Activated CD4-positive, alpha-beta T cell treated with anti-CD3 and anti-CD28 coated beads for 48 hours (primary cell): ENCODE measurements at places on chromosomes 6 and 20.

- no peak for DNase-seq
Measured at GRCh38 chr20:39849664-39850063, 839.4 kb downstream of the MAFB start.

GRCh38 chr20:59600472-59600871 lies 3.9 kb upstream of the PHACTR3 start:
- no peak for DNase-seq

GRCh38 chr6:150143516-150144293 lies 861 bp downstream of the PPP1R14C start:
- DNase-seq: no peak

GRCh38 chr20:51275181-51275580 lies 252.3 kb upstream of the KCNG1 start:
- no peak for DNase-seq

GRCh38 chr6:52077180-52077884 lies 10.1 kb downstream of the PKHD1 start:
- no peak for DNase-seq

GRCh38 chr20:57614490-57615444 lies 5.5 kb downstream of the ZBP1 start:
- no peak for DNase-seq

- DNase-seq: no peak
Measured at GRCh38 chr6:34865107-34865506, 22.7 kb downstream of the TAF11 start.

DNA sequence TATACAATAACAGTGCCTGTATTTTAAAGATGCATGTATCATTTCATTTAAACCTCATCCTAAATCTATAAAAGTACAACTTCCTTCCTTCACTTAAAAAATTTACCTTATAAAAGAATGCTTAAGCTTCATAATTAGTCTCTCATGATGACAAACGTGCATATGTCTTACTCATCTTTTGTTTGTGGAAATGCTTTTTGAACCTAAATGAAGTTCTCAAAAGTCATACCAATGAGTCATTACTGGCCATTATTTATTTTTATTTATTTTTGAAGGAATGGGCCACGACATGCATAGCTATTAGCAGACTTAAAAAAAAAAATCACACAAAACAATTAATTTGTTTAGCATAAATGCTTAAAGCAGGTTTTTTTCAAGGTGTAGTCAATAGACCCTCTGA lies 3.7 kb downstream of the TFB1M start:
- DNase-seq: no peak

GRCh38 chr20:45965169-45966002 lies 6.6 kb downstream of the ZNF335 start:
- no peak for DNase-seq

DNA sequence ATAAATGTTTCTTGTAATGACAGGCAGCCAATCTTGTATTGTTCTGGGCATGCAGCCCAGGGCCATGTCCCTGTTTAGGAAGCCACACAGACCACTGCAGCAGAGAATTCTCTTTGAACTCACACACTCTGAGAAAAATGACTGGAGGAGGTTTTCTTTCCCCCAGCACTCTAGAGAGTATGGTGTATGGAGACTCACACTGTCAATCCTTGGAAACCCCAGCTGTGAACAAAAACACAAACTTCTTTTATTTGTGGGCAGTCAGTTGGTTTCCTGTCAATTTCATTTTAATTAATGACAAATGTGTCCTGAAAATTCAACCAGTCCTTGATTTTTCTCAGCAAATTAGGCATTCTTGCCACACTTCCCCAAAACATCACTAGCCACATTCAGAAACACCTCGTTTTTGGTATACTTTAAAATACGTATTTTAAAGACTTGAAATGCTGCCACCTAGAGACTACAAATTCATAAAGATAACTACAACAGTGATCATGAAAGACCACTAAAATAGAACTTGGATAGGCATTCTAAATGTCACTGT lies 52.9 kb upstream of the UFL1 start:
- no peak for DNase-seq

- DNase-seq: no peak
Measured at GRCh38 chr20:54306985-54307710, 99.3 kb downstream of the PFDN4 start.

DNA sequence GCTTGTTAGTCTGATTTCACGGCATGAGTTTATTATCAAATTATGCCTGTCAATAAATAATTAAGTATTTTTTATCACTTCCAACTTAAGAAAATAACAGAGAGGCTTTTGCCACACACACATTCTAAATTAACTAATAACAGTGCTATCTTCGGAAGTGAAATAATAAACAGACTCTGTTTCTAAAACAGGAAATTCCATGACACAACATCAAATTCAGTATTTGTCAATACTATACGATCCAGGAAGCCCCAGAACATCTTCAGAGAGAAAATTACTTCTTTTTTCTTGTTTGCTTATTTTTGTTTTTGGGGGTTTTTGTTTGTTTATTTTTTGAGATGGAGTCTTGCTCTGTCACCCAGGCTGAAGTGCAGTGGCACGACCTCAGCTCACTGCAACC lies 150.7 kb upstream of the PRDM1 start:
- no peak for DNase-seq

GRCh38 chr6:34585512-34586061 lies 29.5 kb upstream of the SPDEF start:
- DNase-seq: no peak

DNA sequence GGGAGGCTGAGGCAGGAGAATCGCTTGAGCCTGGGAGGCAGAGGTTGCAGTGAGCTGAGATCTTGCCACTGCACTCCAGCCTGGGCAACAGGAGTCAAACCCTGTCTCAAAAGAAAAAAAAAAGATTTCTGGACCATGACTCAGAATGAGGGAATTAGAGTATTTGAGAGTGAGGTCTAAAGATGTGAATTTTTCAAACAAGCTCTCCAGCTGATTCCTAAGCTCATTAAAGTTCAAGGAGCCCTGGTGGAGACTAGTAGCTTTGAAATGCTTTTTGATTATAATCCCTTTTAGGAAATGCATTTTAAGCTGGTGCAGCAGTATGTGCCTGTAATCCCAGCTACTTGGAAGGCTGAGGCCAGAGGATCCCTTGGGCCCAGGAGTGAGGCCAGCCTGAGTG lies 21.8 kb upstream of the SRF start:
- no peak for DNase-seq

DNA sequence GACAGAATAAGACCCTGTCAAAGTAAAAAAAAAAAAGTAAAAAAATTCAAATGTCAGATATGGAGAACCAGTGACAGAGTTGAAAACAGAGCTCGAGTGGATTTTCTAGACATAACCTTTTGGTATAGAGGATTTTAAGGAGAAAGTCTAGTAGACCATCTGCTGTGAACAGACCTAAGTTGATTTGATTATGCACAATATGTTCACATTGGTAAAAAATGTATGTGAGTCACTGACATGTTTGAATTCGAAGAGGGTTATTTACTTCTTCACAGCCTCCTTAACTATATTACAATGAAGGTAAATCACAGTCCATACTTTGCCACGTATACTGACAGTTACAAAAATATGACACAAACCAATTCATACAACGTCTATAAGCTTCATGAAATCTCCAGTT lies 7.4 kb downstream of the TINAG start:
- no peak for DNase-seq

DNA sequence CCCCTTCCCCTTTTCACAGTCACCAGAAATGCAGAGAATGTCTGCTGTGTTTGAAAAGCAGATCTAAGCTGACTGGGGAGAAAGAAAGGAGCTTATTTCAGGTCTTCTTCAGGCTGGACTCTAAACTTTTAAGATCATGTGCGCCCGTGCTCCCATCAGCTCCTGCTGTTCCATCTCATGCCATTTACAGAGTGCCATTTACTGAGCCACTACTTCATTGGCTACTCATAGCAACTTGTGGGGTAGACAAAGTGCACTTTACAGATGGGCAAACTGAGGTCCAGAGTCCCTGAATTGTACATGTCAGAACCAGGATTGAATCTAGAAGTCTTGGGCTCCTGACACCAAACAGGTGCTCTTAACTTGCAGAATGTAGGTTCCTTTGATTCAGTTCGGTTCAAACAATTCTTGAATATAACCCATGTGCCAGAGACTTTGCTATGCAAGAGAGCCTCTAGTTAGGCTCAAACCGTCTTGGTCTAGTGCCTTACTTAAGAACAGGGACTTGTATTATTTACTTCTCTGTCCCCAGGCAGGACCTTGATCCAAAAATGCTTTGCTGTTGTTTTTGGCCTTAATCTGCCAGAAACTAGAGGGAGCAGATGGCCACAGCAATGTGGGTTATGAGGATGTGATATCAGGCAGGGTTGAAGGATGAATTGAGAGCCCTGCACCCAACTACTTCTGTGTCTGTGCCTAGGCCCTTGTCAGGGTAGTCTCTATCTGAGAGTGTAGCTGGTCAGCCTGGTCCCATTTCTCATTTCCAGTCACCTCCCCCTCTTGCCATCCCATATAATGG lies 56.4 kb downstream of the RALY start:
- no peak for DNase-seq

DNA sequence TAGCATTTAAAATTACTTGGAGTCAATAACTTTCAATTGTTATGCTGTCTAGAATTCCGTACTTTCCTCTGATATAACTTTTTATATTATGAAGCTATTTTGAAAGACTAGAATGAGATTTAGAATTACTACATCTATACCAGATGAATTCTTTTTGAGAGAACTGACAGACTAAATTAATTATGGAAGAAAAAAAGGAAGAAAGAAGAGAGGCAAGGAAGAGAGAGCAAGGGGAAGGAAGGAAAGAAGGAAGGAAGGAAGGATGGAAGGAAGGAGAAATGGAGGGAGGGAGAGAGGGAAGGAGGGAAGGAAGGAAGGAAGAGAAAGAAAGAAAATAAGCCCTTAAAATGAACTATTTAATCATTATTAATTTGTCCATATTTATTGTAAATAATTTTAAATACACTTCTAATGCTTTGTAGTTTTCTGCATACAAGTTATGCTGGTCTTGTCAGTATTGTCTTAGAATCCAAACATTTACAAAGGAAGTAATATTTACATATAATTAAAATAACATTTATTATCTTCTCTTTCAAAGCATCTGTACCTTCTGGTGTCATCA lies 280.4 kb upstream of the HSF2 start:
- no peak for DNase-seq

- DNase-seq: no peak
Measured at GRCh38 chr20:41261260-41261659, 56.3 kb downstream of the ZHX3 start.

DNA sequence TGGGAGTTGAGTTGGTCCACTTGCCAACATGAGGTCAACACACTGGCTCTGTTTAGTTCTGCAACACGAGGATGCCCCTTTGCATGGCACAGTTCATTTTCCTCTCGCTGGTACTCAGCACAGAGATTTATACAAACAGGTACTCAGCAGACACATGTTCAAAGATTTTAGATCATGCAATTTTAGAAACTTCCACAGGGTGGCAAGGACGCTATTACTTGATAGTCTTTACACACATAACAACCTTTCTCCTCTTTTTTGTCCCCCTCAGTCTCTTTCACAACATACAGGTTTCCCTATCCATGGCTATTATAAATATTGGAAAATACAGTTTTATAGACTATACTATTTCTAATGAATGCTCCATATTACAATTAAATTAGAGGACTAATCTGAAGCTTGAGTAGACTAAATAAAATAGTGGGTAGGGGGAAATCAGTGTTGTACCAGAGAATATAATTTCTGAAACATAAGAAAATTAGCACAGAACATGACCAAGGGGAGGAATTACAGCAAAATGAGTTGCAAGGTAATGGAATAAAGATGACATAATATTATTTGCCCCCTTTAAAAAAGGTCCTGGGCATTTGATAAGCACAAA lies 331.8 kb upstream of the BTBD3 start:
- DNase-seq: no peak

DNA sequence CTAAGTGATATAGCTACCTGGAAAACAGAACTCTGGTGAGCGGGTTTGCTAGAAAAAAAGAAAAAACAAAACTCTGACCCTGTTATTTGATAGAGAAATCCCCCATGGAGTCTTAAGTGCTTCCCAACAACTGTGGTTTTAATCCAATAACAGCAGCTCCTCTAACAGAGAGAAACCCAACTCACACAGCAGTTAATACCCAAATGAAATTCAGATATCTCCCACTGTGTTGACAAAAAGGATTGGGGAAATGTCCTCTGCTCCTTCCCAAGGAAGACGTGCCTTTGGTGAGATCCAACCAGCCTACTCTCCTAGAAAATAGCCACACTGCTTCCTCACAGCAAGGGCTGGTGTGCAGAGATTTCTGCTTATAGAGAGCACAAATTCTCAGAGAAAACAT lies 200.4 kb upstream of the FBXL4 start:
- DNase-seq: no peak

DNA sequence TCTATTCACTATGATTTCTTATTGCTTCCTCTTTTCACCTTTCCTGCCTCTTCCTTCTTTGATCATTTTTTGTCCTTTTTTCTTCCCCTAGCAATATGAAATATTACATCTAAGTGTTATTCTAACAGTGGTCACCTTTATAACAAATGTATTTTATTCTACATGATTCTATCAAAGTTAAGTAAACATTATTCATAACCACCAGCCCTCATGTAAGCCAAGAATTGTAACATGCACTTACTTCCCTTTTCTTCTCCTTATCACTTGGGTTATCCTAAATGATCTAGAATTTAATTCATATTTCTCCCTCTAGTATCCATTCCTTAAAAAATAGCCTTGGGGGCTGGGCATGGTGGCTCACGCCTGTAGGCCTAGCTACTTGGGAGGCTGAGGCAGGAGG lies 88.3 kb upstream of the SLC22A23 start:
- DNase-seq: no peak

DNA sequence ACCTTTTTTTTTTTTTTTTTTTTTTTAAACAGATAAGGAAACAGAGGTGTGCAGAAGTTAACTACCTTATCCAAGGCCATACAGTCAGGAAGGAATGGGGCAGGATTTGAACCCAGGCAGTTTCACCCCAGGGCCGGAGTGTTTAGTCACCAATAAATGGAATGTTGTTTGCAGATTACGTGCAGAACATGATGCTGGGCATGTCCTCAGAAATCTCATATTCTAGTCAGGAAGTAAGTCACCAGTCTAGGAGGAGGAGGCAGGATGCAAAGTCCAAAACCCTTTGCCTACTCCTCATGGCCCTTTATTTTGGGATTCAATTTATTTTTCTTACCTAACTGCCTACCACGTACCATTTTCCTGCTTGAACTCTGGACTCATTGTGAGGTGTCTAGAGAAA lies 57.1 kb upstream of the LRRC1 start:
- no peak for DNase-seq

DNA sequence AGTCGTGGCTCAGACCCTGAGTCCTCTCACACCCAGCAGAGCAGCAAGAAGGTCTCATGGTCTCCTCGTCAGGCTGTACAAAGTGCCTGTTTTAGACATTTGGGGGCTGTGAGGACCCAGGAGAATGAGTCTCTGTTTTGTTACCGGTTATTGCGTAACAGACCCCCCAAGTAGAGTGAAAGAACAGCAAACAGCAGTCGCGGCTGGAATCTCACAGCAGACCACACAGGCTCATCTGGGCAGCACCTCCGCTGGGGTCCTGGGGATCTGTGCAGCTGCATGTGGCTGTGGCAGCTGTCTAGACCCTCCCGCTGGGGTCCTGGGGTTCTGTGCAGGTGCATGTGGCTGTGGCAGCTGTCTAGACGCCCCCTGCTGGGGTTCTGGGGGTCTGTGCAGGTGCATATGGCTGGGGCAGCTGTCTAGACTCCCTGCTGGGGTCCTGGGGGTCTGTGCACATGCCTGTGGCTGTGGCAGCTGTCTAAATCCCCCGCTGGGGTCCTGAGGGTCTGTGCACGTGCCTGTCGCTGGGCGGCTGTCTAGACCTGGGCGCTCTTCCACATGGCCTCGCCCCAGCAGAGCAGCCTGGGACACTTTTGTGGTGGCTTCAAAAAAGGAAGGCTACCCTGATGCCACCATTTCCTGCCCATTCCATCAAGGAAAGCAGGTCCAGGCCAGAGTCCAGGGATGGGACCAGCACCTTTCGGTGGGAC lies 24.7 kb downstream of the ENTPD6 start:
- peak; percentile 22 for DNase-seq

GRCh38 chr20:3679749-3680700 lies 1.8 kb downstream of the ADAM33 start:
- DNase-seq: no peak
